ENCODE measurements at places on chromosomes 3 and 15. TPM values are rescaled to one million over a fixed set of nuclear protein-coding genes. Genes with fewer than 3 reads are reported as not detected.
A peak's percentile ranks its signal among the peaks of the same experiment; 100 is the strongest.

Gene LSAMP
- 21.9 TPM for total RNA-seq

Gene SATB1
- total RNA-seq, result 116 TPM

DNA sequence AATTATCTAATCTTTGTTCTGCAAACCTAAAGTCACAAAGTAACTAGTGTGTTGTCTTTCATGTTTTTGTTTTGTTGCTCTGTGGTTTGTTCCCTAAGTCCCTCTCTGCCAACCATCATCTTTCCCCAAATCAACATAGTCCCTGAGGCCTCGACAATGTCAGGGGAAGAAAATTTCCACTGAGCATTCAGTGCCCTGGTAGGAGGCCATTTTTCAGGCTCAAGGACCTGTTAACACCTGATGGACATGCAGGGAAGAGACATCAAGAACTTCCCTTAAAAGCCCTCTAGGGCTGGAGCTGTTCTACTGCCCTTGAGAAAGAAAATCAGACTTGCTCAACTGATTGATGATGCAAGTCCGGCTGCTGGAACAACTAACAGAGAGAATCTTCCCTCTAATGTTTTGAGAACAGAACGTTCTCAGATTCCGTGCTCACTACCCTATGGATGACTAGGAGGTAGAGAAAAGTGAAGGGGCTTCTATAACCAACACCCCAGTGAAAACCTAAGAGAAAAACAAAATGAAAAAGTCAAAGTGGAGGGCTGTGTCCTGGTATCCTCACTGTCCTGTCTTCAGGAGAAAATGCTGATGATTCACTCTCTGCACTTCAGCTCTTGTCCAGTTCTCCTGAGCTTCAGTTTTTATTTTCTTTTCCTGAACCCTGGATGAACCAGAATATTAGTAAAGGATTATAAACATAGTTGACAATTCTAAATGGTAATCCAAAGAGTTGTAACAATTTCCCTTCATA lies 373.1 kb downstream of the FOXP1 start:
- H3K27ac ChIP-seq, result peak overlapping the region; percentile 56
- H3K4me1 ChIP-seq, result peaks cover 29% of the 10 kb centered on the region
- DNase-seq, result peak; percentile 44
- H3K27me3 ChIP-seq, result no peaks in the 10 kb centered on the region
- H3K4me3 ChIP-seq, result no peak overlapping the region
- no peaks in the 10 kb centered on the region for H3K36me3 ChIP-seq

DNA sequence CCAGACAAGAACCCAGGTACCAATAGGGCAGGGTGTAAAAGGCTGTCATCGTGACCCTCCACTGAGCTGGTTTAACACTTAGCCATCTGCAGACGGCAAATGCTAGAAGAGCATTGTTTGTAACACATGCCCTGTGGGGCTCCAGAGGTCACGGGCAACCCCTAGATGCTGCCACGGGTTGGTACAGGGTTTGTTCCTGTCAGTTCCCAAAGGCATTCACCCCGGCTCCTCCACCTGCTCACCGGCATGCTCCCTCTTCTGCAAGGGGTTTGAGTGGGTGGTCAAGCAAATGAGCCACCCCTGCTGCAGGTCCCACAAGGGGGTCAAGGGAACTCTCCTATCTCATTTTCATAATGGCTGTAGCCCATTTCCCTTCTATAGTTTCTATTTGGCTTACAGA lies 229.3 kb downstream of the ZPLD1 start:
- no peaks in the 10 kb centered on the region for H3K27me3 ChIP-seq
- no peaks in the 10 kb centered on the region for H3K36me3 ChIP-seq
- no peaks in the 10 kb centered on the region for H3K4me1 ChIP-seq
- no peak for DNase-seq
- no peak overlapping the region for H3K4me3 ChIP-seq

DNA sequence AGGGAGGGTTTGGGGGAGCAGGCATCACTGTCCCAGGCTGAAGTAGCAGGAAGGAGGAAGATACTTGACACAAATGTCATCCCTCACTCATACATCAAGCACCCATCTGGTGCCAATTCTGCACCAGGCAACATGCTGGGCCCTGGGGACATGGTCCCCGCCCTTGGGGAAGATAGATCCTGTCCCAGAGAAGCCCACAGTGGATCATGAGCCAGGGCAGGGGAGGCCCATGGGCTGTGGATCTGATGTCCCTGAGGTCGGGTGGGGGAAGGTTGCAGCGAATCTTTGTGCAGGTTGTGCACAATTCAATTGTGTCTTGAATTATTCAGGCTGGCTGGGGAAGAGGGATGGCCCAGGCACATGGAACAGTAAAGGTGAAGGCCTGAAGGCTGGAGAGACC lies 6.4 kb upstream of the CCDC33 start:
- H3K27ac ChIP-seq, result no peak overlapping the region
- no peak overlapping the region for H3K4me3 ChIP-seq
- no peaks in the 10 kb centered on the region for H3K36me3 ChIP-seq

DNA sequence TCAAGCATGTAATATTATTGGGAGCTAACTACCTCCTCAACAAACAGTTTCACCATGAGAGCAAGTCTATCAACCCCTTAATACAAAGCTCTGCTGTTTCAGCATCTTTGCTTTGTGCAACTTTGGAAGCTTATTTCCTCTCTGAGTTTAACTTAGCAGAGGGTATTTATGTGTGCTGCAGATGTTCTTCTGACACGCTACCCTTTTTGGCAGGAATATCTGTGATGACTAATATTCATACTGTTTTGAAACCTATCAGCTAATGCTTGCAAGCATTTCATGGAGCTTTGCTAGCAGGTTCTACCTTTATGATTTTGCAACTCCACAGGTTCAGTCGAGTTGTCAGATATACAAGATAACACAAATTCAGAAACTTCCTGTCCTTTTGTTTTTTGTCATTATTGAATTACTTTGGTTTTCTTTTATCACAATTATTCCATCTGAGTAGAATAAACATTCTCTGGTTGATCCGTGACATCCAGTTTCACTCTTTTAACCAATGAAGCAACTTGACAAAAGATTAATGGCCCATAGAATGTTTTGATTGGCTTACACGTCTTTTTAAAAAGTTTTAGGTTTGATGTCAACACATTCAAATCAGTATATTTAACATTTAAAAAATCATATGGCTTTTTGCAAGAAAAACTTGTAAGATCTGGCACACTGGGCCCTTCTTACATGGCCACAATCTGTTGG lies 1.7 kb upstream of the SLC9A9 start:
- H3K4me1 ChIP-seq, result peaks cover 8% of the 10 kb centered on the region
- no peaks in the 10 kb centered on the region for H3K36me3 ChIP-seq
- peak; percentile 89 for DNase-seq
- H3K4me3 ChIP-seq, result no peak overlapping the region
- no peaks in the 10 kb centered on the region for H3K27me3 ChIP-seq

Gene CCDC80
- 63.3 TPM for total RNA-seq

GRCh38 chr15:75107908-75108838 lies 84.8 kb downstream of the PPCDC start:
- H3K4me3 ChIP-seq, result no peak overlapping the region
- no peak for DNase-seq
- H3K36me3 ChIP-seq, result no peaks in the 10 kb centered on the region
- no peaks in the 10 kb centered on the region for H3K27me3 ChIP-seq

DNA sequence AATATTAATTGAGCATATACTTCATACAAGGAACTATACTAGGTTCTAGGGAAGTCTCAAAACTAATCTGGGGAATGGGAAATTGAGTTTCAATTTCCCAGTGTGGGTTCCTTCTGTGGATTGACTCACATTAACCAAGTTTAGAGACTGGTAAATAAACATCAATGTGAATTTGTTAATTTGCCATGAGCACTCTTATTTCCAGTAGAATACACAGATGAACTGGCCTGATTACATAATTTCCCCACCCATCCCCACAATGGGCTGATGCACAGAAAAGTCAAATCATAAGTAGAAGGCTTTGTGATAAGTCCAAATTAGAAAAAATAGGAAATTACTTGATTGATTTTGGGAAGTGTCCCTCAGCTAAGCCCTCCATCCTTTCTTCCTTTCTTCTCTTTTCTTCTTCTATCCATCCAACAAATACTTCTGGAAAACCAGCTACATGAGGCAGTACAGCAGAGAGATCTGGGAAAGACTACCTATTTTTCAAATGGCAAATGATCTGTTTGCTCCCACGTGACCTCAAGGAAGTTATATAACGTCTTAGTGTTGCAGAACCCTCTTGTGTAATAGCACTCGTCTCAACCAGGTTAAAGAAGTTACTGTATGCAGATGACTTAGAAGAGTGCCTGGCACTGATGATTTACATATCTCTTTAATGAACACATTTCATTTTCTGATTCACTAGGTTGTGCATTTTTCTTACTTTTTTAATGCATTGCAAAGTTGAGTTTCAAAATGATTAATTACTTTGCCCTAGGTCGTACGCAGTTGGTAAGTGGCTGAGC lies 312.3 kb downstream of the SV2B start:
- no peak overlapping the region for H3K4me3 ChIP-seq
- no peaks in the 10 kb centered on the region for H3K27me3 ChIP-seq
- H3K4me1 ChIP-seq, result peaks cover 11% of the 10 kb centered on the region

- H3K4me3 ChIP-seq, result peak overlapping the region; percentile 85
- H3K27ac ChIP-seq, result peak overlapping the region; percentile 96
- H3K4me1 ChIP-seq, result peaks cover 32% of the 10 kb centered on the region
- no peaks in the 10 kb centered on the region for H3K36me3 ChIP-seq
Measured at GRCh38 chr15:84982301-84982920, 755 bp downstream of the PDE8A start.

- H3K27ac ChIP-seq, result no peak overlapping the region
- H3K36me3 ChIP-seq, result no peaks in the 10 kb centered on the region
- no peak overlapping the region for H3K4me3 ChIP-seq
- H3K4me1 ChIP-seq, result no peaks in the 10 kb centered on the region
- no peaks in the 10 kb centered on the region for H3K27me3 ChIP-seq
Measured at GRCh38 chr3:101200461-101200860, 119.9 kb downstream of the IMPG2 start.

Gene GLDN
- 0.82 TPM for total RNA-seq

DNA sequence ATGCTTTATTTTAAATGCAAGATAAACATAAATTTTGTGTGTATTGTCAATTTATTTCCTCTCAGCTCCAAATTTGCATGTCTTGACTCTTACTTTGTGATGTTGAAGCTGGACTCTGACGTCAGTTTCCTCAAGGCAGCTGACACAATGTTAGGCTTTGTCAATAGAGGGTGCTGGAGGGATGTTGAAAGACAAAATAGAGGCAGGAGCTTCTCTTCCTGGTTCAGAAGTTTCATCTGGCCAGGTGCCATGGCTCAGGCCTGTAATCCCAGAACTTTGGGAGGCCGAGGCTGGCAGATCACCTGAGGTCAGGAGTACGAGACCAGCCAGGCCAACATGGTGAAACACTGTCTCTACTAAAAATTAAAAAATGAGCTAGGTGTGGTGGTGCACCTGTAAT lies 408.6 kb downstream of the GBE1 start:
- no peaks in the 10 kb centered on the region for H3K4me1 ChIP-seq
- H3K4me3 ChIP-seq, result no peak overlapping the region
- peaks cover 10% of the 10 kb centered on the region for H3K27me3 ChIP-seq
- no peak overlapping the region for H3K27ac ChIP-seq
- no peaks in the 10 kb centered on the region for H3K36me3 ChIP-seq
- peak; percentile 25 for DNase-seq

GRCh38 chr3:119779731-119780383 lies 2.0 kb upstream of the NR1I2 start:
- no peak for DNase-seq
- H3K27me3 ChIP-seq, result no peaks in the 10 kb centered on the region
- H3K4me1 ChIP-seq, result no peaks in the 10 kb centered on the region
- no peak overlapping the region for H3K27ac ChIP-seq
- H3K4me3 ChIP-seq, result no peak overlapping the region
- no peaks in the 10 kb centered on the region for H3K36me3 ChIP-seq

Gene GMNC
- total RNA-seq, result 0.09 TPM

GRCh38 chr3:46998121-46998851 lies 18.8 kb downstream of the NBEAL2 start:
- H3K4me1 ChIP-seq, result peaks cover 6% of the 10 kb centered on the region
- H3K27ac ChIP-seq, result no peak overlapping the region
- no peaks in the 10 kb centered on the region for H3K27me3 ChIP-seq
- H3K36me3 ChIP-seq, result no peaks in the 10 kb centered on the region
- peak; percentile 70 for DNase-seq
- no peak overlapping the region for H3K4me3 ChIP-seq

GRCh38 chr15:60590935-60591495 lies 112.1 kb upstream of the ICE2 start:
- no peaks in the 10 kb centered on the region for H3K36me3 ChIP-seq
- peak; percentile 54 for DNase-seq
- H3K27ac ChIP-seq, result peak overlapping the region; percentile 97
- H3K27me3 ChIP-seq, result peaks cover 18% of the 10 kb centered on the region

GRCh38 chr3:133038731-133039375 lies 662 bp downstream of the TMEM108 start:
- peak overlapping the region; percentile 92 for H3K4me3 ChIP-seq
- H3K27ac ChIP-seq, result no peak overlapping the region
- no peaks in the 10 kb centered on the region for H3K27me3 ChIP-seq
- H3K4me1 ChIP-seq, result peaks cover 9% of the 10 kb centered on the region
- no peaks in the 10 kb centered on the region for H3K36me3 ChIP-seq

Gene KNG1
- 0.15 TPM for total RNA-seq

DNA sequence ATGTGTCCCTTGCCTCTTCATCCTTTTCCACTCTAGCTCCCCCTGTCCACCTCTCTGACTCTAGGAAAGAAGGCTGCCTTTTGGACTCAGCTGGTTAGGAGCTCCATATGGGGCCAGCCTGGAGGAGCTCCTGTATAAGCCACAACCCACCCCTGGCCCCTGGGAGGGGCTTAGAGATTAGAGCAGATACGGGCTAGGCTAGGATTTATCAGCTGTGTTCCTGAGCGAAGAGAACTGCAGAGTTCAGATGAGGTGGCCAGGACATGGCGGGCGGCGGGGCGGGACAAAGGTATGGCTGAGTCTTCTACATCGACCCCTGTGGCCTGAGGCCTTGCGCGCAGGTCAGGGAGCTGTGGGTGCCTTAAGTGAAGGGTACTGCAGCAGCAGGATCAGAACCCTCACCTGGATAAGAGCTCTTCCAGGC lies 7.9 kb downstream of the NBEAL2 start:
- no peak for DNase-seq
- peak overlapping the region; percentile 61 for H3K27ac ChIP-seq
- H3K27me3 ChIP-seq, result no peaks in the 10 kb centered on the region

Gene CDHR4
- 27.0 TPM for total RNA-seq

- H3K36me3 ChIP-seq, result peaks cover 8% of the 10 kb centered on the region
- H3K27ac ChIP-seq, result no peak overlapping the region
- no peak overlapping the region for H3K4me3 ChIP-seq
- H3K27me3 ChIP-seq, result no peaks in the 10 kb centered on the region
Measured at GRCh38 chr3:111926266-111926676, 52.6 kb upstream of the ABHD10 start.

DNA sequence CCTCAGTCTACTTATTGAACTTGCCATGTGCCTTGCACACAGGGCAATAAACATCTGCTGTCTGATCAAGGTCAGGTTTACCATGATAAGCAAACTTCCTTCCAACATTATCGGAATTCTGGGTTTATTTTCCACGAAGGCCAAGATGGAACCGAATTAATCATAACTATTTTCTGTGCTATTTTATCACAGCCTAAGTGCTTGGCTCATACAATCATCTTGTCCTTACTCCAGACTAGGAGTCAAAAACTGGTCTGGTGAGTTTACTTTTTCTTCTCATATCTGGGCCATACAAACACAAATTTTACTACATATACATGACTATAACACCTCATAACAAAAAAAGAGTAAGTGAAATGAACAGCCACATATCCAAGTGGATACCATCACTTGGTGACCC lies 2.3 kb downstream of the FBN1 start:
- no peak overlapping the region for H3K4me3 ChIP-seq
- H3K27ac ChIP-seq, result no peak overlapping the region
- H3K27me3 ChIP-seq, result no peaks in the 10 kb centered on the region
- H3K4me1 ChIP-seq, result no peaks in the 10 kb centered on the region
- DNase-seq, result no peak
- H3K36me3 ChIP-seq, result no peaks in the 10 kb centered on the region

Gene SAMD7
- total RNA-seq, result not detected

- H3K4me3 ChIP-seq, result no peak overlapping the region
- DNase-seq, result no peak
- no peaks in the 10 kb centered on the region for H3K27me3 ChIP-seq
Measured at GRCh38 chr3:11275926-11276325, 3.7 kb downstream of the ATG7 start.

All from lung (tissue), 17 donors.